ENCODE measurements at places on chromosomes 7 and 10.

DNA sequence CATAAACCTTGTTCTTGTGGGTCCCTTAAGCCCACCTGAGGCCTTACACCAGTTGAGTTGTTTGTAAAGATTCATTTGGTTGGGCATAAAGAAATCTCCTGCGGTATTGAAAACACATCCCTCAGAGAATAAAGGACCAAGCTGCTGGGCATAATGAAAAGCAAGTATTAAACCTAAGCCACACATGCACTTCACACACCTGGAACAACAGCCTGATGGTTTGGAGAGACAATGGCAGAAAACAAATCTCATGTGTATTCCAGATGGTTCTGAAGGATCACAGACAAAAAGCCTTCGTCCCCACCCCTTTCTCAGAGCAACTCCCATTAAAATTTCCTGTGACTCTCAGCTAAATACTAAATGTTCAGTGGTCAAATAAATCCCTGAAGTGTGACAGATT, 44.2 kb downstream of the FEZF1 start:
- no peak for DNase-seq

- DNase-seq: no peak
Measured at GRCh38 chr10:49645417-49645816, 31.6 kb downstream of the CHAT start.

DNA sequence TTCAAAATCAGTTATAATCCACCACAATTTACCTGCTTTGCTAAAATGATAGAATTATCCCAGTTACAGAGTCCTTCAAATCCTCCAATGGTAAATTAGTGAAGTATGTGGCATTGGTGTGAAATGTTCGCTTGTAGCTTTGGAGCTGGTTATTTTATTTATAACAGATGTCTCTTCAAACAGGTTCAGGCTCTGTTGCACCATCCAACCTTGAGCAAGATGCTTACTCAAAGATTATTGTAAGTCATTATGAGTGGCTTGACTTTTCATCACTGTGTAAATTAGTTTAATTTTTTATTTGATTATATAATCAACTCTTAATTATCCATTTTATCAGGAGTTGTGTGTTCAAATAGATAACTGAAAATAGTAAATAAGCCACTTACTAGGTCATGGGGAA, 99.4 kb downstream of the BTRC start:
- DNase-seq: no peak

- no peak for DNase-seq
Measured at GRCh38 chr7:144738708-144739314, 97.0 kb downstream of the TPK1 start.

- no peak for DNase-seq
Measured at GRCh38 chr10:8498881-8499280, 444.4 kb downstream of the GATA3 start.

DNA sequence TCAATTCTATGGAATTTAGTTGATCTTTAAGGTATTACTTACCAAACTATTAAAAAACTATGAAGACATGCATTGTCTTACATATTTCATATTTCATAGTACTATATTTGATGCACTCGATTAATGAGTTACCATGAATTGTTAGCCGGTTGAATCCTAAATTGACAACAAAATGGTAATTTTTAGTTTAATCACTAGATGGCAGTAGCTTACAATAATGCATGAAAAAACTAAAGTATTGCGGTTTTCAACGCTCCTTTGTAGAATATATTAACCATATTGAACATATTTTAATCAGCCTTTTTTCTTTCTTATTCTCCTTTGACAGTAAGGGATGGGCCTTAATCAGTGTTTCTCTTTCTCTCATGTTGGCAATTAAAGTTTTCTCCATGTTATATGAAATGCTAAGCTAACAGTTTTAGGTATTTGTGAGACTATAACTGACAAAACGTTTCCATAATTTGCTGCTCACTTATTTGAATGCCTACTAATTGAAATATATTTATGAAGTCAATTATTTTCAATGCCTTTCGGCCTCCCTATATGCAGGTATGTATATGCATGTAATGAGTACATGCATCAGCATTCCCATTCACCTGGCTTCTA, 48.5 kb upstream of the ARL4A start:
- DNase-seq: no peak

GRCh38 chr10:51888263-51888662, 188.9 kb upstream of the CSTF2T start:
- no peak for DNase-seq
